ENCODE measurements at places on chromosomes 11 and 22.

GRCh38 chr22:44247923-44248892, 64.5 kb downstream of the SHISAL1 start:
- DNase-seq = no peak

DNA sequence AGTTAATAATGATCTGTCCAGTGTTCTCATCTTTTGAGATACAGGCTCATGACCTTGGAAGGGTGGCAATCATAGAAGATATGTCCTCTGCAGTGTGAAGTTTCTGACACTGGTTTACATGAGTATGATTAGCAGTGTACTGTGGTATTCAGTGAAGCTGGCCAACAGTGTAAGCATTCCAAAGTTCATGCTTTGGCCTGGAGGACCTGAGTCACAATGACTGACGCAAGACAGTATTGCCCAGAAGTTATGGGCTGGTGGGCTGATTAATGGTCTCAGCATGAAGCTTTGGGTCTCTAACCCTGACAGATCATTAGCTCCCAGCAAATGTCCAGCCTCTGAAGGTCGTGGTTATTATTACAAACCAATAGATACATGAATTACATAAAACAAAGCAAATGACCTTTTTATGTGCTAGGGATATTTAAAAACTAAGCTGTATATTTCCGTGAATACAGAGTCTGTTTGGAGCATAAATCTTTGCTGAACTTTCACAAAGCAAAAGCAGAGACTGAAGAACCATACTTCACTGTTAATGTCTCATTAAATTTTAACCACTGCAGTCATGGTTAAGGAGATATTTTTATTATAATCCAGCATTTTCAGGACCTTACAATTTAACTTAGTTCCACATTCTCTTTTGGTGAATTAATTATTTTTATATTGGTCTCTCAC, 28.3 kb upstream of the USP47 start:
- DNase-seq = no peak

DNA sequence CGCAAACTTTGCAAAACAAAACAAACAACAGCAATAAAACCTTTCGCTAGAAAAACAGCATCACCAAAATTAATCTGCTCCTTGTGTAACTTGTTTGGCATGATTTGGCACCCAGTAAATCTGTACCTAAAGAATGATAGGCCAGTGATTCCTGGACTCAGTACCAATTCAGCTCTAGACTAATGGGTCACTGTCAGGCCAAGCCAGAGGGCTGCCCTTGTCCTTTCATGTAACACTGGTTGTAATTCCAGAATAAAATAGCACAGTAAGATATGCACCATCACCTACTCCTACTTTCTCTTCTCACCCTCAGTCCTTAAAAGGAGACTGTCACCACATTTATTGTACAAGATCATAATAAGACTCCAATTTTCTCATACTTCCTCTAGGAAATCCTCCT, 341.6 kb upstream of the PITPNB start:
- no peak for DNase-seq

- no peak for DNase-seq
These were observed 3.1 kb downstream of the SHISAL1 start for GRCh38 chr22:44309647-44310046.

DNA sequence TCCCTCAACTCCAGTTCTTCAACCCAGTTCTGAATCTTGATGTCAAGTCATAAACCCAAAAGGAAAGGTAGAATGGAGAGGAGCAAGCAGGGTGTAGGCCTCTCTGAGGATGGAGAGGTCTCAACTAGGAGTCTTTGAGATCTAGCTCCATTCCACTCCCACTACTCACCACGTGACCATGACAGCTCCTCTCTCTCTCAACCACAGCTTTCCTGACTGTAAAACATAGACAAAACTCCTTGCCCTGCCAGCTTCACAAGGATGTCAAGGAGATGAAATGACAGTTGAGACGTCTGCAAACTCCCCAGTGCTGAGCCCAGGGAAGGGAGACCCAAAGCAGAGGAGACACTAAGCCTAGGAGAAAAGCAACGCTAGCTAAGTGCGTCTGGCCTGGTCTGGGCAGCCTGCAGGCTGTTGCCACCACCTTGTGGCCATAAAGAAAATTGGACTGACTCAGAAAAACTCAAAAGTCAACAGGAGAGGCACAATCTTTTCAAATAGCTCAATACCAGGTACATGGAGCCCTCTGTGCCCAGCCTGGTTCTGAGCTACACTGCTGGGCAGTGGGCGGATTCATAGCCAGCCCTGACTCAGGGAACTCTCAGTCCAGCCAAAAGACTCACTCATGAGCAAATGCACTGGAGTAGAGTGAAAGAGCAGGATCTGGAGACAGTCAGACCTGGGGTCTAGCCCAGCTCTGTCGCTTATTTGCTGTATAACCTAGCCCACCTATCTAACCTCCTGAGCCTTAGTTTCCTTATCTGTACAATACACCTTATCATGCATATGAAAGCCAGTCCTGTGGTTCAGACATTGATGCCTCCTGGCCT, 3.4 kb downstream of the CLPB start:
- DNase-seq = peak; percentile 24

- no peak for DNase-seq
These were observed 122.2 kb downstream of the PLEKHA7 start for GRCh38 chr11:16891964-16892363.

GRCh38 chr11:56522008-56522407, 21.0 kb downstream of the OR5M11 start:
- no peak for DNase-seq

DNA sequence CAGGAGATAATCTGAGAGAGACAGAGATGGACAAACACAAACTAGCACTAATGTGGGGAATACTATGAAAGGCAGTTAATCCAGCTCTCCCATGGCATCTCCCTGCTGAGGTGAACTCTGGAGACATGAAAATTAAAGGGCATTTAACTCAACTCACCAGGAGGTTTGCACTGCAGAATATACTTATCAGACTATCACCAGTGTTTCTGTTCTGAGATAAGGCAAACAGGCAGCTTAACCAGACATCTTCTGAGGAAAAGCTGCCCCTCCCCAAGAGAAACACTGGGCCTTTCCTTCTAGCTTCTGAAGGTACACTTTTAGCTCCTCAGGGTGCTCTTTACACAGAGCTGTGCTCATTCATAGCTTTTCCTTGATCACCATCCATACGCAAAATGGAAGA, 85.5 kb downstream of the AMBRA1 start:
- no peak for DNase-seq

DNA sequence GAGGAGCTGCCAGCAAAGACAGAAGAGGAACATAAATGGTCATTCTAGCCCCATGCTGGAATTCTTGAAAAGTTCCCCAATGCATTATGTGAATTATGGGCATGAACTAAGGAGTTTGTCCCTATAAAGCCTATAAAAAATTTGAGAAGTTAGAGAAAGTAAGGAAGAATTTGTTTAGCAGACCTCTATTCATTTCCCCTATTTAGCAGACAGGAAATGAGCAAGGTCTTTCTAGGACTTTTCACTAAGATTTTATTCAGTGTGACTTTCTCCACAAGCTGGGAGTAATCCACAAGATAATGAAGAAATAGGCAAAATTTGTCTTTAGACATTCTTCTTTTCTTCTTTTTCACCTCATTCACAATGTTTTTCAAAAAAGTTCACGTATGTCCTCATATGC, 20.0 kb downstream of the PRRG4 start:
- no peak for DNase-seq

- no peak for DNase-seq
These were observed 1354.4 kb downstream of the LRRC4C start for GRCh38 chr11:40104941-40105550.

DNA sequence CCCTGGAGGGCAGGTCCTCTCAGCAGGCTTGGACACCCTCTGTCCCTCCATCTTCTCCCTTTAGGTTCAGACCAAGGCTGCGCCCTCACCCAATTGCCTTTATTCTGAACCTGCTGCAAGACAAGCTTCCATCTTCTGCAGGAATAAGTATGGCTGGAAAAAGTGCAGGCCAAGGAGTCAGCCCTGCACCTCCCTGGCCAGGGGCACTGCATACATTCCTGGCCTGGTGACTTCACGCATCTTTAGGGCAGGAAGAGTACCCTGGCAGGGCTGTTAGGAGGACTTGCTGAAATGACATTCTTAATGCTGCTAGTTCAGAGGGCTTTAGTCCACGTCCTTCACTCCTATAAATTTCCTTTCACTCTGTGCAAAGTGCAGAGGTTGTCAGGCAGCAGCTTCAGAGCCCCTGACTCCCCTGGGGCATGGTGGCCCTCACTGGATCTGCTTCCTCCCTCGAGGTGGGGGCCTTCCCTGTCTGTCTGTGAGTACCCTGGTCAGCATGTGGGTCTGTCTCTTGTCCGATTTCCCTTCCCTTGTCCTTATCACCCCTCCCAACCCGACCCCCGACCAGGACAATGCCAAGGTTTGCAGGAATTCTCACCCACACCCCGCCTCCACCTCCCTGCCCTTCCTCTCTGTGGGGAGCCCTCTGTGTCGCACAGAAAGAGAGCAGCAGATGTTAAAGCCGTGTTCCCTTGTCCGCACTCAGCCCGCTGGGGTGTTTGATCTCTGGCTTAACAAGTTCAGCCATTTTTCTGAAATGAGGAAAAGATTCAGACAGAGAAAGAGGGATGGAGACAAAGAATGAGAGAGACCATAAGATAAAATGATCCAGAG, 124.5 kb upstream of the SYT13 start:
- DNase-seq = no peak

DNA sequence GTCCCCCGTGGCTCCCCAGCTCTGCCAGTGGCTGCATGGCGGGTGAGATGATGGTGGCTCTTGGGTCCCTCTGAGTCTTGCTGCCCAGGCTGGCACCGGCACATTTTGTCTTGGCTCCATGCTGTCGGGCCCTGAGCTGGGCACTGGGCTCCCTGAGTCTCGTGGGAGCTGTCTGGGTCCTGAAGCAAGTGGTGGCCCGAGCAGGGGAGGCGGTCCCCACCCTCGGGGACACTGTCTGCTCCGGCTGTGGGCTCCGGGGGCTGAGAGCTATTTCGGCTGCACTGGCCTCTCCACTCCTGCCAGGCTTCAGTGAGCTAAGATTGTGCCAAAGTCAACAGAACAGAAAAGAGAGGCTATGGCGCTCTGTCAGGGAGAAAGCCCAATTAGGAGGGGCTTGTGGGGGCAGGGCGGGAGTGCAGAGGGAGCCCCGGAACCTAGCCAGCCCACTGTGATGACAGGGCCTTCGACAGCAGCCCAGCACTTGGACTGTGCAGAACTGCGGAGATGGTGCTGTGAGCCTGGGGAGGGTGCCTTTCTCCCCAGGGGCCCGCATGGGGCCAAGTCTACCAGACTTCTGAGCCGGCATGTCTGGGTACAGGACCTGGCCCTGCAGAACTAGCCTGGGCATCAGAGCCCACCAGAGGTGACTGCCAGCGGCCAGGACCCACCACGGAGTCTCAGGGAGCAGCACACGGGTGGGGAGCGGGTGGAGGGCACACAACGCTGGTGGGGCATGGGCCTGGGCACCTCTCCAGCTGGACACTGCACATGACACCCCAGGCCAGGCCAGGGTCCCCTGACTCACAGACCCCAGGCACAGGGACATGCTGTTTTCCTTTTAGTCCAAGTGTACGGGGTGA, 38.0 kb downstream of the RTN4R start:
- no peak for DNase-seq

GRCh38 chr11:69361048-69361447, 67.1 kb downstream of the MYEOV start:
- no peak for DNase-seq

GRCh38 chr11:102119997-102120396, 9.8 kb downstream of the YAP1 start:
- no peak for DNase-seq

- DNase-seq = no peak
These were observed 676.9 kb downstream of the BRD1 start for GRCh38 chr22:49150801-49151221.

GRCh38 chr11:102617466-102618008, 7.6 kb downstream of the MMP20 start:
- no peak for DNase-seq

GRCh38 chr11:73729594-73730206, 31.2 kb downstream of the RAB6A start:
- DNase-seq = no peak

DNA sequence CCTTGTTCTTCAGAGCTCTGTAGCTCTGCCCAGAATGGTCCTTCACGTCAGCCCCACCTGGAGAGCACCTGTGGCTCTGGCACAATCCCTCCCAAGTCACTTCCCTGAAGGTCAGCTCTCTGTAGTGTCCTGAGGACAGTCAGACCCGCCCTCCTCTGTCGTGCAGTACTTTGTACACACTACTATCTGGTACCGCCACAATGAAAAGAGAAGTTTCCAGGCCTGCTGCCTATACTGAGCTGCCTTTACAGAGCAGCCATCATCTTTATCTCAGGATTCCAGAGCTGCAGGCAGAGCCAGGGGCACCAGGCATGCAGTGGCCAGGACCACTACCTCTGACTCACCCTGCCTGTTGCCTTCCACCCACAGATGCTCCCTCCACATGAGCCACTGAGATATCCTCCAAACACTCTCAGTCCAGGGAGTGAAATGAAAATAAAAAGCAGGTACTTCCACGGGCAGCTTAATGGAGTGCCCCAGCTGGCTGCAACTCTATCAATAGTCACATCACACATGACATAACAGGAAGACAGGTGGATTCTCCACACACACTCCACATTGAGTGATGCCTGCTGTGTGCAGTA, 7.3 kb downstream of the PACSIN2 start:
- no peak for DNase-seq

Measured in stimulated activated CD4-positive, alpha-beta T cell treated with anti-CD3 and anti-CD28 coated beads, Interleukin-4, amount 100 ng/mL, for 48 hours (primary cell).